Heart right ventricle (tissue), 16 donors: ENCODE measurements at places on chromosomes 5 and 9. TPM values are rescaled to one million over a fixed set of nuclear protein-coding genes. Genes with fewer than 3 reads are reported as not detected.

Gene SLC25A2
- 0.28 TPM for total RNA-seq

- no peak for DNase-seq
These were observed 20.6 kb upstream of the SV2C start for GRCh38 chr5:76062502-76063041.

GRCh38 chr9:96156171-96156974, 145.6 kb downstream of the HSD17B3 start:
- DNase-seq, result no peak

- no peak for DNase-seq
These were observed 270.6 kb downstream of the MLLT3 start for GRCh38 chr9:20351715-20352114.
